ENCODE measurements at places on chromosomes 5 and 9. TPM values are rescaled to one million over a fixed set of nuclear protein-coding genes. Genes with fewer than 3 reads are reported as not detected.
A peak's percentile ranks its signal among the peaks of the same experiment; 100 is the strongest.

DNA sequence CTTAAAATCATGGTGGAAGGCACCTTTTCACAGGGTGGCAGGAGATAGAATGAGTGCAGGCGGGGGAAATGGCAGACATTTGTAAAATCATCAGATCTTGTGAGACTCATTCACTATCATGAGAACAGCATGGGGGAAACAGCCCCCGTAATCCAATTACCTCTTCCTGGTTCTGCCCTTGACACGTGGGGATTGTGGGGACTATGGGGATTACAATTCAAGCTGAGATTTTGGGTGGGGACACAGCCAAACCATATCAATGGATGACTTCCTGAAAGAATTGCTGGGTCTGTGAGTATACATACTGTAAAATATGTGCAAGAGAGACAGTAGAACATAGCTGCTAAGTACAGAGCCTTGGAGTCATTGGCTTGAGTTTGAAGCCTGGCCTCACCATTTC is 47.0 kb downstream of the KIAA1958 start:
- DNase-seq = no peak

- peak; percentile 34 for DNase-seq
These were observed 77.9 kb downstream of the FNBP1 start for GRCh38 chr9:129964901-129965734.

Gene SLC28A3
- 0.06 TPM for total RNA-seq

DNA sequence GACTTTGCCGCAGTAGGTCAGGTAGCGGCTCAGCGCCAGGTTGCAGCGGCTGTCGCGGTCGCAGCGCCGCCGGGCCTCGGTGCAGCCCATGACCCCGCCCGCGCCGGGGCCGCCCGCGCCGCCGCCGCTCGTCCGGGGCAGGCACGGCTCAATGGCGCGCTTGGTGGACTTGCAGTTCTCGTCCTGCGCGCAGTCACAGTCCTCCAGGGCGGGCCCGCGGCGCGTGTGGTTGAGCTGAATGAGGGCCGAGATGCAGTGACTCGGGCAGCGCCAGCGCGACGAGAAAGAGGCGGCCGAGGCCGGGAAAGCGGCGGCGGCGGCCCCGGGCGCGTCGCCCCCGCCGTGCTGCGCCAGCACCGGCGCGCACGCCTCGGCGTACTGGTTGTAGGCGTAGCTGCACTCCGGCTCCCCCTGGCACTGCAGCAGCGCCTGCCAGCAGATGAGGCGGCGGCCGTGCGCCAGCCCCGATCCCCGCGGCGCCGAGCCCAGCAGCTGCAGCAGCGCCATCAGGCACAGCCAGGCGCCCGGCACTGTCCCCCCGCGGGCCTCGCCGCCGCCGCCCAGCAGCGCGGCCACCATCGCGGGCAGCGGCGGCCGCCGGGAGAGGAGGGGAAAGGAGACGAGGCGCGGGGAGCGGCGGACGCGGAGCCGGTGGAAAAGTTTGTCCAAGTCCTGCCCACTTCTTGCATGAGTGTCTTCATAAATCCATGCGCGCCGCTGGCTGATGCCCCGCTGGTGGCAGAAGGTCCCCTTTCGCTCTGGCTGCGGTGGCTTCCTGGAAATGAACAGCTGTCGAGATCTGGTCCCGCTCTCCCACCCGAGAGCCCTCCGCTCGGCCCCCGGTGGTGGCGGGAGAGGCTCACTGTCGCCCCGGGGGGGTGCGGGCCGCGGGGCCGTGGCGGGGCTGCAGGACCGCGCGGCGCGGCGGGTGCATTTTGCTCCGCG is 833 bp downstream of the GAS1 start:
- DNase-seq = peak; percentile 87

Gene RMRP
- 3,813 TPM for total RNA-seq

Gene PCA3
- not detected for total RNA-seq

DNA sequence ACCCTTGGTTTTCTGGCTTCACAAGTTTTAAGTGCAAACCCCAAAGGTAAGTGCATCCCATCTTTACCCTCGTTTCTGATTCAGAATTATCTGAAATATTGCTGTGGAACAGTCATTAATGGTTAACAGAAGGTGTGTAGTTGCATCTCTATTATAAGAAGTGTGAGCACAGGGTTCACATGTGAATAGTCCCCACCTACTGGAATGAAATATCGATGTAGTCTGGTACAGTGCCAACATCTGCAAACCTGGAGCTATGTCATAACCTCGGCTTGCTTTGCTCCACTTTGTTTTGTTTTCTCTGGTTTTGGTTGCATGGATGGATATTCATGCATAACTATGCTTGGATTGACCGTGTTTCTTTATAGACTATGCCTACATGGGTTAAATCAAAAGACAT is 12.6 kb downstream of the HTR4 start:
- no peak for DNase-seq

DNA sequence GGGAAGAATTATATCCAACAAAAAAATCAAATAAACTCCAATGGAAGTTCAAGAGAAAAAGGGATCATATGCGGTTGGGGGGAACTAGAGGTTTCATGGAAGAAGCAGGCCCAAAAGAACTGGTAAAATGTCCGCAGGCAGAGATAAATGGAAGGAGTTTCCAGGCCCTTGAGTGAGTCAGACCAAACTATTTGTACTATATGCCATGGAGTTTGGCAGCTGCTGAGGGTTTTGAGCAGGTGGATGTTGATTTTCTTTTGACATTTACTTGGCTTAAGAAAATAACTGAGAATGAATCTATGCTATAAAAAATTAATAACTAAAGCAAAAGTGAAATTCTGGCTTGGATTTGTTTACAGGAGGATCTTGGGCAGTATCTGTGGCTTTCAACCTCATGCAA is 33.7 kb downstream of the MINAR2 start:
- DNase-seq = no peak

Gene SV2C
- 0.03 TPM for total RNA-seq

DNA sequence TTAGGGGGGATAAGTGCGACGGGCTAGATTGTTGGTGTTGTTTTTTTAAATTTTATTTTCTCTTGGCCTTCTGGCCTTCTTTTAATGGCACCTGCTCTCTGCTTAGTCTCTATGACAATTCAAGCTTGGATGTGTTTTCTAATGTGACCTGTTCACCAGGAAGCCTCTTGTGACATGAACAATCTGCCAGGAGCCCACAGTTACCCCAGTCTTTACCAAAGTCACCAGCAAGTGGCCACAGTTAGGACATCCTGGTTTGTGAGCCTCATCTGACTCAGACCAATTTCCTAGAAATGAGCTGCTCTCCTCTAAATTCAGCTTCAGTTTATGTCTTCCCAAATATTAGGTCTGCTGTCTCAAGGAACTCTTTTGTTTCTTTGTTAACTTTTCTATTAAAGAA is 135.8 kb downstream of the TLE4 start:
- DNase-seq = no peak

- DNase-seq = no peak
These were observed 236.1 kb downstream of the CETN3 start for GRCh38 chr5:90173299-90174030.

GRCh38 chr9:82923912-82924605 is 138.9 kb downstream of the RASEF start:
- no peak for DNase-seq

Gene EQTN
- total RNA-seq = not detected

DNA sequence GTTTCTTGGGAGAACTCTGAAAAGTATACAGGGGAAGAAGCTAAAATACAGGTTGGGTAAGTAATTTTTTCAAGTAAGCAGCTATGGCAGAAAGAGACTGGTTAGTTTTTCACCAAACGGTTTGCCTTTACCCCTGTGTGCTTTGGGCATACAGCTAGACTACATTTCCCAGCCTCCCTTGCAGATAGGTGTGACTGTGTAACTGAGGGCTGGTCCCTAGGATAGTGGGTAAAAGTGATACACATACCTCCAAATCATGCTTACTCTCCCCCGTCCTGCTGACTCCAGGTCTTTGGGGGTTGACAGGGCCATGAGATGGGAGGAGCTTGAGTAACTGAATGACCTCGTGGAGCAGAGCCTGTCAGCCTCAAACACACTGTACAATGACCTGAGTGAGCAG is 208.6 kb upstream of the GDNF start:
- DNase-seq = no peak

Measured in Daoy (cell line).